ENCODE measurements at places on chromosomes 13 and 19. TPM values are rescaled to one million over a fixed set of nuclear protein-coding genes. Genes with fewer than 3 reads are reported as not detected.

DNA sequence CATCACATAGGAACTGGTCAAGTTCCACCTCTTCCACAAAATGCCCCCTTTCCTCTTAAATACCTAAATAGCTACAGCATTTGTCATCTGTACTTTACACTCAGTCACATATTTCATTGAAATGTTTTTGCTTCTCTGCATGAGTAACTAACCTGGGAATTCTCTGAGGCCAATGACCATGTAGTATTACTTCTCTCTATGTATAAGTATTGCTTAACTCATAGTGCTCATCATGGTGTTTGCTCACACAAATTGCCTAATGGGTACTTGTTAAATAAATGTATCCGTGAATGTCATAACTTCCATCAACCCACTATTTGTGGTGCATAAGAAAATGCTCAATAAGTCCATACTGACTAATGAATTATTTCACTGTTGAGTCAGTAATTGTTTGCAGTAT lies 115.5 kb downstream of the FGF14 start:
- no peaks in the 10 kb centered on the region for H3K27me3 ChIP-seq
- H3K27ac ChIP-seq = no peak overlapping the region
- no peak overlapping the region for H3K4me3 ChIP-seq

The TOMM40 gene
- total RNA-seq = 84.5 TPM

The TUBA3C gene
- total RNA-seq = not detected

DNA sequence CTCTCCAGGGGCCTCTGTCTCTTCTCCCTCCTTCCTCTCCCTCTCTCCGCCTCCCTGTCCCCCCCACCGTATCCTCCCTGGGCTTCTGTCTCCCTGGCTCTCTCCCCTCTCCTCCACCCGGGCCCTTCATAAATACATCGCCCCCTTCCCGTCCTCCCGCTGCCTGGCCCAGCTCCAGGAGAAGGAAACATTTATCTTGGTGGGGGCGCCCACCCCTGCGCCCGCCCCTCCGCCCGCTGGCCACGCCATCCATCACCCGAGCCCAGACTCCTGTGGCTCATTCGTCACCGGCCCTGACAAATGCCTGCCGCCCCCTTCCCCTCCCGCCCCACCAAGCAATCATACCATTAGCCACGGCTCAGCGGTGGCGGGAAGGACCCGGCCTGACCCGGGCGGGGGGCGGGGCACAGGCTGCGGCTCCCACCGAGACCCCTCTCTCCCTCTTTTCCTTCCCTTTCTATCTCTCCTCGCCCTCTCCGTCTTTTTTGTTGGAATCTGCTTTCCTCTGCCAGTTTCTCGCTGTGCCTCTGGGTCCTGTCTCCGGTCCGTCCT lies 2.6 kb upstream of the MEIS3 start:
- no peaks in the 10 kb centered on the region for H3K36me3 ChIP-seq
- DNase-seq = no peak
- peaks cover 80% of the 10 kb centered on the region for H3K27me3 ChIP-seq
- no peak overlapping the region for H3K4me3 ChIP-seq
- no peak overlapping the region for H3K27ac ChIP-seq
- peaks cover 32% of the 10 kb centered on the region for H3K4me1 ChIP-seq

DNA sequence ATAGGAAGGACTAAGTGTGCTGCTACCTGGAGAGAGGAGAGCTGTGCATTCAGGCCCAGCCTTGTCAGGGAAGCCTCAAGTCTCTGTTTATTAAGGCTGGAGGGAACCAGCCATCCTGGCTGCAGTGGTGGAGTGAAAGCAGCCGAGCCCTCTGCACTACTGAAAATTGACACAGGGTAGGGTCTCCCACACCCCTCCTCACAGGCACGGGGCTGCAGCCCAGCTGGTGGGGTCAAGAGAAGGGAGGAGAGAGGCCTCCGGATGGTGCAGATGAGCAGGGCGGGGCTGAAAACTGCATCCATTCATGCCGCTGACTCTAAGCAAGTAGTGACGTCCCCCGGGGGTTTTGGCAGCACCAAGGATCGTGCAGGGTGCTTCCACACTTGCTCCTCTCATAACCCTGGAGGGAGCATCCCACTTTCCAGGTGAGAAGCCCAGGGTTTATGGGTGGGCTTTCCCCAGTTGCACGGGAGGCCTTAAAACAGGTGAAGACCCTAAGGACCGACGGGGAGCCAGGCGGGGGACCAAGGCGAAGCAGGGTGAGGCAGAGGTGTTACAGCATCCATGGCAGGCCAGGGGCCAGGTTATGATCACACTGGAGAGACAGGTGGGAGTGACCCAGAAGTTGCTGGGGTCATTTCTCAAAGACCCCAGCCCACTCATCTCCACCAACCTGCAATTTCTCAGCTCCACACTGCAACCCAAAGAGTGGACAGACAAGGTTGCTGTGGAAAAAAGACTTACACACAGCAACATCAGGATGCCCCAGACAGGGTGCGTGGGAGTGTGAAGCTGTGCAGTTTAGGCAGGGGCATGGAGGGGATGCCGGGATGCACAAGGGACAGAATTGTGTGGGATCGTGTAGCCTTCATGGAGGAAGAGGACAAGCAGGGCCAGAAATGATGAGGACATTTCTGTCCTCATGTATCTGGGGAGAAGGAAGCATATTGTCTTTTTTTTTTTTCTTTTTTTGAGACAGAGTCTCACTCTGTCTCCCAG lies 36.8 kb downstream of the VSTM2B start:
- no peak overlapping the region for H3K27ac ChIP-seq
- H3K27me3 ChIP-seq = peaks cover 4% of the 10 kb centered on the region
- peaks cover 3% of the 10 kb centered on the region for H3K4me1 ChIP-seq
- no peaks in the 10 kb centered on the region for H3K36me3 ChIP-seq
- no peak overlapping the region for H3K4me3 ChIP-seq

GRCh38 chr13:28423010-28423409 lies 71.9 kb downstream of the FLT1 start:
- H3K27ac ChIP-seq = peak overlapping the region; percentile 56
- peaks cover 15% of the 10 kb centered on the region for H3K4me1 ChIP-seq
- H3K27me3 ChIP-seq = peaks cover 3% of the 10 kb centered on the region
- DNase-seq = peak; percentile 74

The GNA15 gene
- total RNA-seq = 24.5 TPM

DNA sequence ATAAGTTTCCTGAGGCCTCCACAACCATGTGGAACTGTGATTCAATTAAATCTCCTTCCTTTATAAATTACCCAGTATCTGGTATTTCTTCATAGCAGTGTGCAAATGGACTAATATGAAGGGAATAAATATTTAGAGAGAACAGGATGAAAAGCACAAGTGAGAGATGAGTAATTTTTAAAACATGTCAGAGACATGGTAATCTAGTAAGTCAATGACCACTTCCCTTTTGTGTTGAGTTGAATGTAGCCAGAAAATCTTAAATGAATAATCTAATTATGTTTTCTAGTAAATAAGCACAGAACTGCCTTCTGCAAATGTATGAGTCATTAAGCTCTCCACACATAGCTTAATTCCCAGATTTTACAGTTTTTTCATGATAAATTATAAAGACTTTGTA lies 524.1 kb upstream of the SLITRK5 start:
- H3K4me3 ChIP-seq = no peak overlapping the region
- no peak for DNase-seq
- no peaks in the 10 kb centered on the region for H3K36me3 ChIP-seq
- H3K27ac ChIP-seq = no peak overlapping the region
- no peaks in the 10 kb centered on the region for H3K27me3 ChIP-seq

DNA sequence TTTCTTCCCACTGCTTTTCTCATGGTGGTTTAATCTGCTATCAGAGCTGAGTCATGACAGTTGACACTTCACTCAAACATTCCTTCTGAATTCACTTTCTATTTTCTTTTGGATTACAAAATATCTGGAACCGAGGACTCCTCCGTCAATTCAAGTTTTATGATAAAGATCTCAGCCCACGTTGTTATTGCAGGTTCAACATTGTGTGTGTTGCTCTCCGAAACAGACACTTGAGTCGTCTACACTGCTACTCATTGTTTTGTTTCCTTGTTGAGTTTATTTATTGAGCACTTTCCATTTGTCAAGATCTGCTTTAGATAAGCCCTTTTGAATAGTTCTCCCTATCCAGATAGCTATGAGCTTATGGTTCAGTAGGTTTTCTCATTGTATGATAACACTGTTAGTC lies 636.1 kb upstream of the GPC6 start:
- no peak overlapping the region for H3K4me3 ChIP-seq
- DNase-seq = no peak
- H3K4me1 ChIP-seq = no peaks in the 10 kb centered on the region
- H3K27ac ChIP-seq = no peak overlapping the region
- no peaks in the 10 kb centered on the region for H3K36me3 ChIP-seq

The FOSB gene
- total RNA-seq = 172 TPM

DNA sequence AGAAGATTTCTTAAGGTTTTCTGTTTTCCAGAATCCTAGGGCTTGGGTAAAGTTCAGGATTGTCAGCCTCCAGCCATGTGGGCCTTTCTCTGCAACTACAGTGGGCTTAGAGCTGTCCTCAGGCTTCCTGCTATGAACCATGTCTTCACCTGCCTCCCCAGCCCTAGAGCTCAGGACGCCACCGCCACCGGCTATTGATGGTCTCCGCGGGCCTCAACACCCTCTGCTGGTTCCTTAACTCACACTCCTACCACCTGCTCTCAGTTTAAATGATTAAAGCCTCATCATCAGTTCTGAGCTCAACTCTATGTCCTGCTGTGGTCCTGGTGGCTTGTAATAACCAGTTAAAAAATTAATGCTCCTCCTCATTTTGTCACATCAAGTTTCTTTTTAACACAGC lies 221.0 kb downstream of the EFNB2 start:
- H3K4me3 ChIP-seq = no peak overlapping the region
- no peaks in the 10 kb centered on the region for H3K36me3 ChIP-seq
- H3K4me1 ChIP-seq = no peaks in the 10 kb centered on the region
- H3K27ac ChIP-seq = no peak overlapping the region
- no peaks in the 10 kb centered on the region for H3K27me3 ChIP-seq

DNA sequence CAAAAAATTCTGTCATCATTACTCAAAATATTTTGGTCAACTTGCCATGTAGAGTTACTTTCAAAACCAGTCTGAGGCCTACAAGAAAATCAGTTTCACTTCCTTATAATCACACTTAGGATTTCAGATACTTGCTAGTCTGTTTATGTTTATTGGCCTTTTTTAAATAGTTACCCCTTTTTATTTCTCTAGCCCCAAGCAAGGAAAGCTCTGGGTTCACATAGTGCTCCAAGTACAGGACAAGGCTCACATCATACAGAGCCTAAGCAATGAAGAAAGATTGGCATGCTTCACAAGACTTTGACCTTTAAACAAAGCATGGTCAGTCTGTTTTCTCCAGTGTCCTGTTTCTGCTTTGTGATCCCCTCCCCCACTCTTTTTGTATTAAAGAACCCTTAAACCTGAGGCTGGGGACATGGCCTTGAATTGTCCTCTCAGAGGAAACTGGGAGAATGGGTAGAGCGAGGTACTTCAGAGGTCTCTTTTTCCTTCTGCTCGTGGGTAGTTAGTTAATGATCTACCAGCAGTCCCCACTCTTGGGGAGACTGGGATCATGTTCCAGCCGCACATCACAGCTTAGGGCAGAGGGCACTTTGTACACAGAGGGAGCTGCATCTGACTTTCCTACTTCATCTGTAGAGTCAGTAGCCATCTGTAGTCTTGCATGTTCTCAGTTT lies 30.7 kb downstream of the CEACAM1 start:
- H3K4me1 ChIP-seq = peaks cover 54% of the 10 kb centered on the region
- H3K27me3 ChIP-seq = no peaks in the 10 kb centered on the region
- H3K36me3 ChIP-seq = peaks cover 8% of the 10 kb centered on the region
- H3K4me3 ChIP-seq = no peak overlapping the region
- no peak for DNase-seq

The PNMA8B gene
- 0.05 TPM for total RNA-seq

All from activated CD8-positive, alpha-beta T cell treated with anti-CD3 and anti-CD28 coated beads, Interleukin-2, amount 10 ng/mL, durations not matched to agents 7 days and 5 days (primary cell).